ENCODE measurements at places on chromosomes 3 and 15. TPM values are rescaled to one million over a fixed set of nuclear protein-coding genes. Genes with fewer than 3 reads are reported as not detected.

GRCh38 chr3:52671676-52672075, 14.0 kb downstream of the PBRM1 start:
- no peak for DNase-seq

The NOP10 gene
- 23.9 TPM for total RNA-seq

The WNT7A gene
- 0.09 TPM for total RNA-seq

DNA sequence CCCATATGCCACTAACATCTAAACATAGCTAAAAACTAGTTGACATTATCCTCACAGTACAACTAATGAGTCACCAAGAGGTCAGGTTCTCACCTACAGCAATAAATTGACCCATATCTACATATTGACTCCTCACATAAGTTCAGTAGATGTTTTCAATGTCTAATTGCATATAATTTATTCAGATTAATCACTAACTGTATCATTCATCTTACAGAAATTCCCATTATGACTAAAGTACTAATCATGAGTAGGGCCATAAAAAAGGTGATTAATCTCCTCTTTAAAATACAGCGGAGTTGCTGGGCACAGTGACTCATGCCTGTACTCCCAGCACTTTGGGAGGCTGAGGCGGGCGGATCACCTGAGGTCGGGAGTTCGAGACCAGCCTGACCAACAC, 82.4 kb upstream of the ST3GAL6 start:
- DNase-seq: no peak

The CYP1A2 gene
- not detected for total RNA-seq

- no peak for DNase-seq
Observed at GRCh38 chr15:70088887-70089691, 8.6 kb downstream of the TLE3 start.

DNA sequence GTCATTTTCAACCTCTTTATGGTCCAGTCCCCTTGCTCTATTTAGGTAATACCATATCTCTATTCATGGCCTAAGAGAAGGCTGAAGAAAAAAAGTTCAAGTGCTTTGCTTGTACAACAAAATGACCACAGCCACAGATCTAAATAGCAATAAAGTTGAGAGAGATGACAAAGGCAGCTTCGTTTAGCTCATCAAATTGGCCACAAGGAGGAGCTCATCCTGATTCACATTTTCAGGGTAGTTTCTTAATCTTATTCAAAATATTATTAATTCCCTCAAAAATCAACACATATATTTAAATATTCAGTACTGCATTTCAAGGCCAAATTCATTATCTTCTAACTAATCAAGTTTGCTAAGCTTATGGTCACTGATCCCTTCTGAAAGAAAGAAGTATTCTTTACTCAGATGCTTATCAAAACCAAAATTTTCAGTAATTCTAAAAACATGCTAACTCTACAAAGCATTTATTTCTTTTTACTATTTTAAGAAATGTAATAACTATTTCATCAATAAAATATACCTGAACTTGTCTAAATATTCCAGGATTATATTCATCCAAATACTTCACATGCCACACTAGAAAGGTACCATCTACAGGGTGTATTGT, 85.5 kb downstream of the DMXL2 start:
- DNase-seq: no peak

The LMAN1L gene
- total RNA-seq: not detected

The SHF gene
- total RNA-seq: 2.1 TPM

The COL7A1 gene
- 0.64 TPM for total RNA-seq

DNA sequence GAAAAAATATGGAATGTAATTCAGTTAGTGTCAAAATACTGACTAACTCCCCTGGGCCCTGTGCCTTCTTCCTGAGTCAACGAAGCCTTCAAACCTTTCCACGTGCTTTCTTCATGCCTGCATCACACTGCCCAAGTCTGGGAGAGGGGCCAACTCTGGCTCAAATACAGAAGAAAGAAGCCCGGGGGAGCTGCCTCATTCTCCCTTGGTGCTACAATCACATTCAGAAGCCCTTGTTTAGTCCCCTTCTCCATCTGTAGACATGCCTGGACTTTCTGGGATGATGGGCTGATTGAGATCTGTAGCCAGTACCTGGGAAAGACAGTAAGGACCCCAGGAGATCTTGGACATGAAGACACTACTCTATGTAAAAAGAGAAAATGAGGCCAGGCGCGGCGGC, 77.8 kb upstream of the GSK3B start:
- no peak for DNase-seq

GRCh38 chr3:62940771-62941563, 65.8 kb upstream of the CADPS start:
- DNase-seq: no peak

DNA sequence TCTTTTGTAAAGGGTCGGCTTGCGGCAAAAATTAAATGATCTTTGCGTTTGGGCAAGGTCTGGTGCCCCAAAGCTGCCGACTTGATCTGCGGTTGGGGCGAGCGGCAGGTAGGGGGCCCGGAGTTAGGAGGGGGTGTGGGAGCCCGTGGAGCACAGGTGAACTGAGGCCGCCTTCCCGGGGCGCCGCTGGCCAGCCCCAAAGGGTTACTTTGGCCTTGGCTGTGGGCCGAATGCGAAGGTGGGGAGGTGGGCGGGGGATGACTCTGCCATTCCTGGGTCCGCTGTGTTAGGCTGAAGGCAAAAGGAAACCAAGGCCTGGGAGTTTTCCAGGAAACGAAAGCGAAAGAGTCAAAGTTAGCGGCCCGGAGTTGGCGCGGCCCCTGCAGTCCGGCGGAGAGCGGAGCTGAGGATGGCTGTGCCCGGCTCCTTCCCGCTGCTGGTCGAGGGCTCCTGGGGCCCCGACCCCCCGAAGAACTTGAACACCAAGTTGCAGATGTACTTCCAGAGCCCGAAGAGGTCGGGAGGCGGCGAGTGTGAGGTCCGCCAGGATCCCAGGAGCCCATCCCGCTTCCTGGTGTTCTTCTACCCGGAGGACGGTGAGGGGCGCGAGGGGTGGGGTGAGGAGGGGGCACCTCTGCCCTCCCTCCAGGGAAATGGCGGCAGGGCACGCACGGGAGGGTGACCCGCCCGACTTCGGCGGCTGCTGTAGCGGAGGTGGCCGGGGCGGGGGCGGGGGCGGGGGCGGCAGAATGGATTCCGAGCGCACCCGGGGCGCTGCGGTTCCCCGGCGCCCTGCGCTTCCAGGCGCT, at the start of gene PARP14:
Gene PARP14, plus strand, starts transcription at position 365 of the 809 bp plus-strand sequence. Its CDS starts 45 bp downstream, at position 410.
- peak; percentile 75 for DNase-seq

DNA sequence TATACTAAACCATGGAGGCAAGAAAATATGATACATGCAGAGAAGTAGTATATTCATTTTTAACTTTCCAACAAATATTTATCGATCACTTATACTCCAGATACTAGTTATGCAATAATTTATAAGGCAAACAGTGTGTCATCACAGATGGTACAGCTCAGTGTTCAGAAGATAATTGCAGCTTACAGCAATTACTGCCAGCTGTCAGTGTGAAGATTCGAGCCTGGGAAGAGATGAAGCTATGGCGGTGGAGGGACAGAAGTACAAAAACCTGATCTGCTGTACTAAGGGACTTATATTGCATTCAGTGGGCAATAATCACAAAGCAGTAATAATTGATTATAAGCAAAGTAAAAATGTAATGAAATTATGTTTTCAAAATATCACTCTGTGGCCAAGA, 170.6 kb upstream of the EPHA3 start:
- no peak for DNase-seq

All from pancreas (tissue), 10 donors.